ENCODE measurements at places on chromosomes 4 and X.
A peak's percentile ranks its signal among the peaks of the same experiment; 100 is the strongest.

- H3K4me1 ChIP-seq, result no peaks in the 10 kb centered on the region
- H3K27ac ChIP-seq, result no peak overlapping the region
- no peaks in the 10 kb centered on the region for H3K36me3 ChIP-seq
- H3K27me3 ChIP-seq, result no peaks in the 10 kb centered on the region
- no peak for DNase-seq
Measured at GRCh38 chr4:4641254-4641653, 99.4 kb upstream of the STX18 start.

GRCh38 chrX:30513284-30513683 is 64.3 kb downstream of the TASL start:
- no peaks in the 10 kb centered on the region for H3K4me1 ChIP-seq
- H3K4me3 ChIP-seq, result no peak overlapping the region
- no peaks in the 10 kb centered on the region for H3K27me3 ChIP-seq
- no peak overlapping the region for H3K27ac ChIP-seq
- no peaks in the 10 kb centered on the region for H3K36me3 ChIP-seq
- peak; percentile 5 for DNase-seq

DNA sequence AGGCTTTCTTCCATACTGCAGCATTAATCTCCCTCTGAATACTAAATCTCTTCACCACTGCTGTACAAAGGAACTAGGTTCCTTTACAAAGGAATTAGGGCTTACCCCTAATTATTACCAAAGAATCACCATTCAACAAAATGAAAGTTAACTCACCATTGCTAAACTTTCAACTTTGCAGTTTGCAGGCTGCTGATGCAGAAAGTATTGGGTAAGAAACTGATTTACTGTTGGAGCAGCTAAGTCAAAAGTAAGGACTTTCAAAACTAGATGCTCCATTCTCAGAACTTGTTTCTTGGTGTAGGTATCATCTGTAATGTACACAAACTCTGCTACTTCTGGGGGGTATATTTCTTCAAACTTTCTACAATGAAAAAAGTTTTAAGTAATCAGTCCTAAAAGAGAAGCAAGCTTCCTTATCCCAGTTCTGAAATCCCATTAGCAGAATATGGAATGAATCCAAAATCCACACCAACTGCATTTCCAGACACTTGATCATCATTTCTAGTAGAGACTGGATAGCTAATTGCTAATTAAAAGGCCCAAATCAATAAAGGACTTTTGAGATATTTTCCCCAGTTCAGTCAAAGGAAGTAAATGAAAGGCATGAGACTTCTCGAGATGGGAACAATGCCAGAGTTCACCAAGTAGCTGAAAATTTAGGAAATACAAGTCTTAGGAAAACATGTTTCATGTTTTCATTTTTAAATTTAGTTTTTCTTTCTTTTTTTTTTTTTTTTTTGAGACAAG is 4.3 kb downstream of the CCNA2 start:
- no peaks in the 10 kb centered on the region for H3K27me3 ChIP-seq
- peaks cover 12% of the 10 kb centered on the region for H3K4me1 ChIP-seq
- H3K4me3 ChIP-seq, result no peak overlapping the region
- H3K27ac ChIP-seq, result peak overlapping the region; percentile 63

GRCh38 chr4:7630568-7631287 is 196.0 kb upstream of the PSAPL1 start:
- DNase-seq, result peak; percentile 75
- no peaks in the 10 kb centered on the region for H3K27me3 ChIP-seq
- H3K27ac ChIP-seq, result peak overlapping the region; percentile 98
- no peaks in the 10 kb centered on the region for H3K36me3 ChIP-seq

DNA sequence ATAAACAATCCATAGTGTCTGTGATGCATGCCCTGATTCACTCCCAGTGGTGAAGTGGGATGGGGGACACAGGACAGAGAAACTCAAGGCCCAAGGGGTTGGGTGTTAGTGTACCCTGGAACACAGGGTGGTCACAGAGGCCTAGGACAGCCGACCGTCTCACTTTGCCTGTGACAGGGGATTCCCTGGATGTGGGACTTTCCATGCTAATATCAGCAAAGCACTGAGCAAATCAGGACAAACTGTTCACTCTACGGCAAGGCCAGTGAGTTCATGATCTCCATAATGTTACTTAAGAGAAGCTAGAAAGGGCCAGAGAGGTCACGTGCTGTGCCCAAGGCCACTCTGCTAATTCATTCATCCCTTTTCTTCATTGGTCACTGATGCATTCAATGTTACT is 158.7 kb upstream of the RBPJ start:
- H3K27ac ChIP-seq, result no peak overlapping the region
- peaks cover 2% of the 10 kb centered on the region for H3K4me1 ChIP-seq
- no peaks in the 10 kb centered on the region for H3K36me3 ChIP-seq
- DNase-seq, result no peak
- H3K4me3 ChIP-seq, result no peak overlapping the region
- H3K27me3 ChIP-seq, result no peaks in the 10 kb centered on the region

DNA sequence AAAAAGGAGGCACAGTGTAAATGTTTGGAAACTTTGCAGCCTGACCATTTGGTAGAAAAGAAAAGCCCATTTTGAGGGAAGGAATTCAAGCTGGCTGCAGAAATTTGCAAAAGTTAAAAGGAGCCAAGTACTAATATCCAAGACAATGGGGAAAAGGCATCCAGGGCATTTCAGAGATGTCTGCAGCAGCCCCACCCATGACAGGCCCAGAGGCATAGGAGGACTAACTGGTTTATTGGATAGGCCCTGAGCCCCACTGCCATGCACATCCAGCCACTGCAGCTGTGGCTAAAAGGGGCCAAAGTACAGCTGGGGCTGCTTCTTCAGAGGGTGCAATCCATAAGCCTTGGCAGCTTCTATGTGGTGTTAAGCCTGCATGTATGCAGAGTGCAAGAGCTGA is 104.9 kb downstream of the HS3ST1 start:
- H3K36me3 ChIP-seq, result no peaks in the 10 kb centered on the region
- H3K4me1 ChIP-seq, result no peaks in the 10 kb centered on the region
- DNase-seq, result no peak
- H3K27me3 ChIP-seq, result no peaks in the 10 kb centered on the region

- H3K27ac ChIP-seq, result no peak overlapping the region
- peak; percentile 17 for DNase-seq
- no peaks in the 10 kb centered on the region for H3K27me3 ChIP-seq
- no peaks in the 10 kb centered on the region for H3K36me3 ChIP-seq
- H3K4me1 ChIP-seq, result no peaks in the 10 kb centered on the region
Measured at GRCh38 chr4:82201805-82202641, 171.8 kb downstream of the HNRNPD start.

GRCh38 chr4:118981839-118982381 is 93.3 kb downstream of the SYNPO2 start:
- H3K4me1 ChIP-seq, result peaks cover 9% of the 10 kb centered on the region
- peak; percentile 73 for DNase-seq
- H3K4me3 ChIP-seq, result no peak overlapping the region
- H3K27ac ChIP-seq, result peak overlapping the region; percentile 28
- H3K27me3 ChIP-seq, result no peaks in the 10 kb centered on the region

GRCh38 chr4:177163532-177163931 is 146.1 kb upstream of the NEIL3 start:
- DNase-seq, result no peak
- no peak overlapping the region for H3K27ac ChIP-seq
- no peak overlapping the region for H3K4me3 ChIP-seq

DNA sequence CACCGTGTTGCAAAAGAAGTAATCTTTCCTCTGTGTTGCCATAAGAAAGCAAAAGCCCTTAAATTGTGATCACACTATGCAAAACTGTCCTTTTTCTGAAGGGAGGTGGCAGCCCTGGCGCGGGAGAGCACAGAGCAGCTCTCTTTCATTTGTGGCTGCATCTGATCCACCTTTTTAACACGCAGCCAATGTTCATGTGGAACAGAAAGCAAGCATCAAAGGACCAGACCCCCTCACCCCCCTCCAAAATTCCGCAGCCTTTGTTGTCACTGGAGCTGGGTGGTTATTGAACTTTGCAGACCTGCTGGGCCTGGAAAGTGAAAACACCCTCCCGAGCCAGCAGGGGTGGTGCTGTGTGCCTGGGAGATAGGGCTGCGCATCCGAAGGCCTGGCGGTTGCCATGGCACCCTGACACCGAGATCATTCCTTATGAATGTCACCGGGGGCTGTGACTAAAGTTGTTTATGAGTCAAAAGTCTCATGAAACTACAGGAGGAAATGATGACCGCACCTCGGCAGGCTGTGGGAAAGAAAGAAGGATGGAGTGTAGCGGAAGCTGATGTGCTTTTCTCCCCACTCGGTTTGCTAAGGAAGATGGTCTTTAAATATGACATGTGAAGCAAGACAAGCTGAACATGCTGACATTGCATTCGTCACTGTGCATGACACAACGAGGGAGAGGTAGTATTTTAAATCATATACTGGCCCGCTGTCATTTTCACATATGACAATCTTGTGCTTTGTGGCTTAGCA is 367.4 kb downstream of the UNC5C start:
- DNase-seq, result peak; percentile 52
- no peaks in the 10 kb centered on the region for H3K27me3 ChIP-seq
- no peak overlapping the region for H3K4me3 ChIP-seq
- no peak overlapping the region for H3K27ac ChIP-seq
- H3K36me3 ChIP-seq, result peaks cover 59% of the 10 kb centered on the region

DNA sequence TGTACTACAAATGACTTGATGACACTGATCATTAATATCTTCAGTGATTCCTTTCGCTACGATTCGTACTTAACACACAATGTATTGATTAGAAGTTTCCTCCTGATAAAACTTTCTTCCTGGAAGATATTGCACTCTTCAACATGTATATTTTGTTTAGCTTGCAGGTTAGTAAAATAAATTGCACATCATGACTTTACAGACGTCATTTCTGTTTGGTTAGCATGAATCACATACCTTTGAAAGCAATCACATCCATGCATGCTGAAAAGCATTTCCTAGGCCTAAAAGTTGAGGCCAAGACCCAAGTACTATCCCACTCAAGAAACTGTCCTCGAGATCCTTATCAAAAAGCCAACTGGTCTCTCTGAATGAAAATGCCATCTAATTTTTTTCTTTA is 1841.0 kb upstream of the PCDH7 start:
- DNase-seq, result no peak
- no peak overlapping the region for H3K27ac ChIP-seq
- no peaks in the 10 kb centered on the region for H3K27me3 ChIP-seq
- H3K4me1 ChIP-seq, result no peaks in the 10 kb centered on the region

DNA sequence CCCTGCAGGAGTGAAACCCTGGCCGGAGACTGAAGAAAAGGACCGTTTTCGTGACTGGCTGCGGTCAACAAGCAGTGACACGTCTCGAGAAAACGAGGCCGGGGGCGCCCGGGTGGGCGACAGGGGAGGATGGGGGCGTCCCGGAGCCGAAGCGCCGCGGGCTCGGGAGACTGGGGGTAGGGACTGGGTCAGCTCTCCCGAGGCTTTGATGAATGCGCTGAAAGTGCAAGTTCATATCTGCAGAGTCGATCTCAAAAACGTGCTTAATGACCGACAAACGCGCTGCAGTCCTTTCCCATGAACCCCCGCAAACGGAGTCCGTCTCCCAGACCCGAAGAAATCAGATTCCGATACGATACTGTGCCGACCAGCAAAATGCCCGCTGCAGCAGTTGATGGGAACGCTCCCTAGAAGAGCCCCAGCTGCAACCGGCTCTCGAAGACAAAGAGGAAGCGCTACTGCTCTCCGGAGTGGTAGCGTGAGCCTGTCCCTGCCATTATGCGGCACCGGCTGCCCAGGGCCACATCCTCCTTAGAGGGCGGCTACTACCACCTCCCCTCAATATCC is 806 bp upstream of the CD99L2 start:
- peak; percentile 37 for DNase-seq
- H3K27ac ChIP-seq, result no peak overlapping the region
- no peaks in the 10 kb centered on the region for H3K4me1 ChIP-seq
- H3K27me3 ChIP-seq, result no peaks in the 10 kb centered on the region
- H3K4me3 ChIP-seq, result peak overlapping the region; percentile 55
- H3K36me3 ChIP-seq, result no peaks in the 10 kb centered on the region
